ENCODE measurements at places on chromosomes 4 and X.

GRCh38 chr4:14387647-14388046, 614.6 kb upstream of the CPEB2 start:
- DNase-seq, result no peak

DNA sequence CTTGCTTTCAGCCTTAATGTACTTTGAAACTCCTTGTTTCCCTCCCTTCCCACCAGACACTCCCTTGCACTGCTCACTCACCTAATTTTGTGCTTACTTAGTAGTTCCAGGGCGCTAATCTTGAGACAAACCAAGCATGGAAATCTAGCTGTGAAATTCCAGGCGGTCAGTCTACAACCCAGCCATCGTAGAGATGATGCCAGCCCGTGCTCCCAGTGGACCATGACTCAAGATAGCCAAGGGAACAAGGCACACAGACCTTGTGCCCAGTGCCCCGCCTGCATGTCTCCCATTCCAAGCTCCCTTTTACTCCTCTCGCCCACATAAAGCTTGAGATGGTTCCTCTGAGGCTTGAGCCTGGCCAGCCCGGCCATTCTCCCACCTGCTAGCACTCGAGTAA, 11.1 kb downstream of the TREX2 start:
- DNase-seq, result no peak

DNA sequence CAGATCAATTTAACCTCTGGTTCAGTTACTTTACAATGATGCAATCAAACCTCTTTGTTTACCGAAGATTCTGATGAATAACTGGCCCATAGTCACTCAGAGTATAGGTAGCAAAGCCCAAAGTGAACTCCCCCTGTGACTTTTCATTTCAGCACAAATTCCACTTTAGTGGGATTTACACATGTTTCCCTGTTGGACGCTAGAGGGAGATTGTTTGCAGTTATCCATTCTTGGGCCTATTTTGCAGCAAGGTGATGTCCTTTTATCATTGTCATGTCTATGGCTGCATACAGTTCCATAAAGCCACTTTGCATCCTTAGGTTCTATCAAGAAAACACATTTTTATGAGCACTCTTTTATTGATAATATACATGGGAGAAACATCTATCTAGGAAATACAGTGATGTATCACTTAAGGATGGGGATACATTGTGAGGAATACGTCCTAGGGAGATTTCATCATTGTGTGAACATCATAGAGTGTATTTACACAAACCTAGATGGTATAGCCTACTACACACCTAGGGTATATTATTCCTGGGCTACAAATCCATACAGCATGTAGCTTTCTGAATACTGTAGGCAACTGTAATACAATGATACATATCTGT, 14.5 kb upstream of the DKK2 start:
- no peak for DNase-seq

DNA sequence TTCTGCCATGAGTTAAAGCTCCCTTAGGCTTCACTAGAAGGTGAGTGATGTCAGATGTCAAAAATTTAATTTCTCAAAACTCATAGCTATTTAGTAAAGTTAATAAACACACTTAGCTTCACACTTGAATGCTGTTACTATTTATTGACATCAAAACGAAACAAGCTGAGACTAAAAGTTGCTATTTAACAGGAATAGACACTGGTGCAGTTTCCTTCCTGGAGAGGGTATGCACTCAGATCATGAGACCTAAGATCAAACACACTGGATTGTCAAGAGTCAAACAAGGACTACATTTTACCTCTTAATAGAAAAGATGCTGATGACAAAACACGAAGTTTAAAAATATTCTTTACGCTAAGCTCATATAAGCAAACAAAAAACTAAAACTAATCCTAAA, 18.9 kb downstream of the UPF3B start:
- DNase-seq, result no peak

GRCh38 chr4:182640932-182641331, 276.3 kb downstream of the DCTD start:
- DNase-seq, result no peak

DNA sequence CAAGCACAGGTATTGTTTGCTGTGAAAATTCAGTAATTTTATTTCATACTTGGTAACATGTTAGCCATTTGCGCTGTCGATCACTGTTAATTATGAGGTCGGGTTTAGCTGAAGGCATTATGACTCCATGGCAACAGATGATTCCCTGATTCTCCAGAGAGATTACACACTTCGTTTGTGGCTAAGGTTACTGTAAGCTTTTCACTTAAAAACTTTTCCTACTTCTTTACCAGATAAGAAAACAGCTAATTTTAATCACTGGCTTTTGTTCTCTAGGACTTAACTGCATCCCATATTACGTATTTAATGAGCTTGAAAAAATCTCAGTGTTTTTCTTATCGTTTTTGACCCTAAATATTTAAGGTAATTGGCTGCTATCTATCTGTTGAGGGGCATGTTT, 2.1 kb downstream of the GSTCD start:
- no peak for DNase-seq

GRCh38 chr4:86497980-86498862, 95.9 kb upstream of the PTPN13 start:
- peak; percentile 43 for DNase-seq

DNA sequence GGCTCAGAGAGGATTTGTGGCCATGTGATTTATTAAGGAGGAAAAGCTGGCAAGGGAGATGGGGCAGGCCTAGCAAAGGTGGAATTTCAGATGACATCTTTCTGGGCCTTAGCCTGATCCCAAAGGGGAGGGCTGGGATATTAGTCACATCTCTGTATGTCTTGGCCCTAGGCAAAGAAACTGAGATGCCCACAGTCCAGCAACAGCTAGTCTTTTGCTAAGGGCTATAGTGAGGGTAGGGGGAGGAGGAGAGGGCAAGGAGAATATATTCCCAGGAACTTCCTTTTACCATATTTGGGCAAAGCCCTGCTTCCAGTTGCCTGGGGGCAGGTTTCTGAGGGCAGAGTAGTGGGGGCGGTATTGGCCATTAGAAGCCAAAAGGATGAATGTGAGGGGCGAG, 209.8 kb upstream of the NR3C2 start:
- DNase-seq, result no peak

GRCh38 chrX:111881715-111882114, 5.7 kb downstream of the TRPC5OS start:
- DNase-seq, result no peak

GRCh38 chrX:124455966-124456365, 109.6 kb downstream of the SH2D1A start:
- no peak for DNase-seq

- no peak for DNase-seq
Measured at GRCh38 chr4:26899991-26900390, 39.4 kb downstream of the STIM2 start.

DNA sequence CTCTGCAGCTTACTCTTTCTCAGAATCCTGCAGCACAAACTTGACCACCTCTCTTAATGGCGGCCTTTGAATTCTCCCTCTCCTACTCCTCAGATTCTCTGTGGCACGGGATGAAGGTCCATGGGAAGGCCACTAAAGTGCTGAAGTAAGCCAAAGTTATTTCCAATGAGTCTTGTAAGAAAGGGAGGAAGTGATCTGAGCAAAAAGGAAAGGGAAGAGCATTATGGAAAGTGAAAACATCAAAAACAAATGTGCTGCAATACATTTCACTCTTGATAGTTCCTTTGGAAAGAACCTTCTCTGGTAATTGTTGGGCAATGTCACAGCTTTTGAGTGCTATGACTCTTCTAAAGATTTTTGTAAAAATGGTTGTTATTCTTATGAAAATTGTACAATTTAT, 54.3 kb upstream of the CAMK2D start:
- no peak for DNase-seq

DNA sequence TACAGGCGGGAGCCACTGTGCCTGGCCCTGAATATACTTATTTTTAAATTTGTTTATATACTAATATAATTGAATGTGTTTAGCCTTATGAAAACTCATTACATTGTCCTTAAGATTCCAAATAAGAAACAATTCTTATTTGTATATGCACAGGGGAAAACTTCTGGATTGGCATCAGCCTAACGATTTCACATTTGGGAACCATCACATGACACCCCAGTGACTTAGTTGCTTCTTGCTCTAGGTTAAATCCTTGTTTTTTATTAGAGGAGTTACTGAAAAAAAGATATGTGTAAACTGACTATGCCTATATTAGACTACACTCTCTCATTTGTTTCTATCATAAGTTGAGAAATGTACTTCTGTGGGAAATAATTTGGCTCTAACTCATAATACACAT, 520.2 kb downstream of the SPRY1 start:
- DNase-seq, result no peak

- DNase-seq, result no peak
Measured at GRCh38 chr4:9867751-9868425, 86.5 kb downstream of the DRD5 start.

DNA sequence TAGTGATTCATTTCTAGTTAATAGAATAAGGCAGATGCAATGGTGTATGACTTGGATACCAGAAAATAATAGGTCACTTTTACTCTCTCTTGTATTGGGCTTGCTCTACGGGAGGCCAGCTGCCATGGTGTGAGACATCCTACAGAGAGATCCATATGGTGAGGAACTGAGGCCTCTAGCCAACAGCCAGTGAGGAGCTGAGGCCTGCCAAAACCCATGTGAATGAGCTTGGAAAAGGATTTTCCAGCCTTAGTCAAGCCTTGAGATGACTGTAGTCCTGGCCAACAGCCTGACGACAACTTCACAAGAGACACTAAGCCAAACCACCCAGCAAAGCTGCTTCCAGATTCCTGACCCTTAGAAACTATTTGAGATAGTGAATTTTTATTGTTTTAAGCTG, 1300.2 kb downstream of the RAPGEF2 start:
- no peak for DNase-seq

DNA sequence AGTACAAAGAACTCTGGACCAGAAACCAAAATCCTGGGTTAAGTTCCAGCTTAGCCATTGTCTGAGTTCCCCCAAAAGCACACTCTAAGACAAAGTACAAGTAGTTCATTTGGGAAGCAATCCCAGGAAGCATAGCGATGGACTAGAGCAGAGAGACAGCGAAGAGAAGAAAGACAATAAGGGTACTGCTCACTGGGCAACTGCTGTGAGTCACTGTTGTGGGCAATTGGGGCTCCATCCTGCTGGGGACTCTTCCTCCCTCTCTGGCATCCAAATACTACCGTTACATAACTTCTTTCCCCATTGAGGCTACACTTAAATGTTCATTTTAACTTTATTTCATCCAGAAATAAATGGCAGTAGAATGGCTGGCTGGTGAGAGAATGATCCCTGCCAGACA, 14.1 kb downstream of the SRPX start:
- DNase-seq, result no peak

DNA sequence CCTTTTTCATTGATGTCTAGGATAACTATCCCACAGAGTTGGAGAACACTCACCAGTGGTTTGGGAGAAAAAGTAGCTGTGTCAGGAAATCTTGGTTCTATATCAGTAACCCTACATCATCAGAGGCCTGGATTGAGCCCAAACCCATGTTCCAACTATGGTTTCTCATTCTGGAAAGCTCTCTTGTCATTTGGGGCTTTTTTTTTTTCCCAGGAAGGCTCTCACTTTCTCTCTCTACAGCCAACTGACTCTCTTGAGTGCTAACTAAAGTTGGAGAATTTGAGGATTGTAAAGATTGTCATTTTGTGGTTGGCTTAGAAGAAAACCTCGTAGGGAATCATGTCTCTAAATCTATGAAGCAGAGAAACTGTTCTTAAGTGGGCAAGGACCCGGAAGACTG, 228.2 kb upstream of the DIPK2B start:
- no peak for DNase-seq

DNA sequence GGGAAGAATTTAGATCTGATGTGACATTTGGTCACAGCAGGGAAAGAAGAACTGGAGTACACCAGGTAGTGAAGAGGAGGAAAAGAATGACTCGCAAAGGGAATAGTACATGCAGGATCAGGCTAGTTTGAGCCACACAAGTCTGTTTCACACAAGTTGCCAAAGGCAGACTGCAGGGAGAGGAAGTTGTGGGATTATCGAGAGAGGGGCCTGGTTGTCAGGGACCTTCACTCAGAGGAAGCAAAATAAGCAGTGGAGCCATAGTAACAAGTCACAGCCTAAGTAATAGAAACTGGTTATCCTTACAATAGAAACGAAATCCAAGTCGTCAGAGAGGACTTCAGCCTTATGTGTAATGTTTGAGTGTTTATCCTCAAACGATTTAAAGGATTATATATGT, 316.7 kb upstream of the HTR2C start:
- DNase-seq, result no peak

GRCh38 chrX:13693341-13693961, 4.5 kb downstream of the RAB9A start:
- DNase-seq, result no peak

- no peak for DNase-seq
Measured at GRCh38 chrX:134513091-134513490, 53.1 kb downstream of the HPRT1 start.

DNA sequence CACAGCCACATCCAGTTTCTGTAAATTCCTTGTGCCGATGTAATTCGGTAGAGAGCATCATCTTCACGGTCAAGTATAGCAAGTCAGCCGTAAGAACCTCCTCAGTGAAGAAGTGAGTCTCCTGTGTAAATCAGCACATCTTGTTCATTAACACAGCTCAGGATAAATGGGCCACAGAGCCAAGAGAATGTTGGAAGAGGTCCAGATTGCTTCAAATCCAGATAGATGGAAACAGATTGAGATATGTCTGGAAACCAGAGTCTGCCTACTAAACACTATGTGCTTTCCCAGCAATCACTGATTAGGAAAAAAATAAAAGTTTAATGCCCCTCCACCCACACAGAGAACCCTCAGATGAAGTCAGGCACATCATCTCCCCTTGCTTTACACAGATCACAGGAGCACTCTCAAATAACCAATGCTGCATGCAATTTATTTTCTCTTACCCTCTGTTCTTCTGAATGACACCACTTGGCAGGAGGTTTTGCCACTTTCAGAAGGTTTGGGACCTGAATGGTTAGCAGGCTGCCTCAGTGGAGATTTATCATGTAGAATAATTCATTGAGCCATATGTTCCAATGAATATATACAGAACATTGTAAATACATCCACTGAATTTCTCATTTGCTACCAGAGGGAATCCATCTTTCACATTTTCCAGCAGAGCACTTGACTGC, 357.7 kb downstream of the C4orf33 start:
- DNase-seq, result no peak

DNA sequence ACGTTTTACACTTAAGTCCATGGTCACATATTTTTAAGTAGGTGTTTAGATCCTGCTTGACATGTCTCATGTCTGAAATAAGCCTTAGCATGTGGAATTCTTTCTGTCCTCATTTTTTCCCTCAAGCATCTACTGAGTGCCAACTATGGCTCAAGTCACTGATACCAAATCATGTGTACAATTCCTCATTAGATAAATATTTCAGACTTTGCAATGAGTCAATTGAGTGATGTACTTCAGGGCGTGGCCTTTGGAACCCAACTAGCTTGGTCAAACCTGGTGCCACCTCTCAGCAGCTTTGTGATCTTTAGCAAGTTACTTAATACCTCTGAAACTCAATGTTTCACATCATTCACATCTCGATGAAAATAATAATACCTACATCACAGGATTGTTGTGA, 12.6 kb upstream of the JADE1 start:
- no peak for DNase-seq

GRCh38 chr4:53818104-53818503, 226.8 kb upstream of the LNX1 start:
- DNase-seq, result no peak

- DNase-seq, result no peak
Measured at GRCh38 chrX:52870046-52870445, 2.2 kb upstream of the XAGE3 start.

Measured in AG04450 (cell line).